ENCODE measurements at places on chromosomes 3 and 15. TPM values are rescaled to one million over a fixed set of nuclear protein-coding genes. Genes with fewer than 3 reads are reported as not detected.

DNA sequence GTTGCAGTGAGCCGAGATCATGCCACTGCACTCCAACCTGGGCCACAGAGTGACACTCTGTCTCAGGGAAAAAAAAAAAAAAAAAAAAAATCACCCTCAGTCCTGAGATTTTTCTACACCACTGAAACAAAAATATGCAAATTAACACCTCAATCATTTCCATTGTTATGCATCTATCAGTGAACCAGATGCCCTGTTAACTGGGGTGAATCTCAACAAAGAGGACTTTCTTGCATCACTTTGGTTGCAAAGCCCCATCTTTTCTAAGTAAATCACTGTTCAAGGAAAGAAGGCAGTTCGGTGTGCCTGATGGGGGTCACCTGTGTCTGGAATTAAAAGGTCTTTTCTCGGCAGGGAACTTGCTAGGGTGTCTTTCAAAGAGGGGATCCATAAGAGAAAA lies 421.6 kb downstream of the EPHB1 start:
- DNase-seq, result no peak

The FSTL1 gene
- 179 TPM for total RNA-seq

The CHRFAM7A gene
- total RNA-seq, result not detected

The MINDY2 gene
- total RNA-seq, result 10.1 TPM

- no peak for DNase-seq
These were observed 119.7 kb downstream of the SST start for GRCh38 chr3:187550446-187550845.

GRCh38 chr3:141080431-141080830 lies 29.3 kb downstream of the SPSB4 start:
- DNase-seq, result no peak

GRCh38 chr3:140206196-140207040 lies 271.4 kb downstream of the CLSTN2 start:
- DNase-seq, result no peak

DNA sequence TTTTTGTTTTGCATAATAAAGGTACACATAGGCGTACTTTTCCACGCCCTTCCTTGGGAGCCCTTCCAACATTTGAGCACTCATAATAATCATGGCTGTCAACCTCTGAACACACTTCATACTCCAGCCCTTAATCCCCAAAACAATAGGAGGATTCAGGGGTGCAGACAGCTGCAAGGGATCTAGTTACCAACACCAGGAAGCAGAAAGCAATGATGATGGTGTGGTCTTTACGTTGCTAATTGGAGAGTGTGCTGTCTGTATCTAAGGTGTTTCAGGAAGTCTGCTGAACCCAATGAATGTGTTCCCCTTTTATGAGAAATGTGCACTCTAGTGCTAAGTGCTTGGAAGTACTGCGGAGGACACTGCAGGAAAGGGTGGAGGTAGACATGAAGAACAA lies 60.3 kb upstream of the PDZRN3 start:
- DNase-seq, result no peak

DNA sequence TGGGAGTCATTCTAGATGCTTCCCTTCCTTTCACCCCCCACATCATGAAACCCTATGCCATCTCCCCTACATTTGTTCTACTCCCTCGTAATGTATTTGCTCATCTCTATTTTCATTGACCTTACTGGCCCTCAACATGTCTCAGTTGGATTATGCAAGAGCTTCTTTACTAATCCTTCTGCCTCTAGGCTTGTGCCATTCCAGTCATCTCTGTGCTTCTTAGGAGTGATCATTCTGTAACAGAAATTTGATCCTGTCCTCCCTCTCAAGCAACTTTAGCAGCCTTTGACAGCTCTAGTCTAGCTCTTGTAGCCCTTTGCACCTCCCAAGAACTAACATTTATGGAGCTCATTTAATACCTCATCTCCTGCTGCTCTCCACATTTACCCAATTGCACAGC lies 64.7 kb downstream of the ISL2 start:
- DNase-seq, result no peak

DNA sequence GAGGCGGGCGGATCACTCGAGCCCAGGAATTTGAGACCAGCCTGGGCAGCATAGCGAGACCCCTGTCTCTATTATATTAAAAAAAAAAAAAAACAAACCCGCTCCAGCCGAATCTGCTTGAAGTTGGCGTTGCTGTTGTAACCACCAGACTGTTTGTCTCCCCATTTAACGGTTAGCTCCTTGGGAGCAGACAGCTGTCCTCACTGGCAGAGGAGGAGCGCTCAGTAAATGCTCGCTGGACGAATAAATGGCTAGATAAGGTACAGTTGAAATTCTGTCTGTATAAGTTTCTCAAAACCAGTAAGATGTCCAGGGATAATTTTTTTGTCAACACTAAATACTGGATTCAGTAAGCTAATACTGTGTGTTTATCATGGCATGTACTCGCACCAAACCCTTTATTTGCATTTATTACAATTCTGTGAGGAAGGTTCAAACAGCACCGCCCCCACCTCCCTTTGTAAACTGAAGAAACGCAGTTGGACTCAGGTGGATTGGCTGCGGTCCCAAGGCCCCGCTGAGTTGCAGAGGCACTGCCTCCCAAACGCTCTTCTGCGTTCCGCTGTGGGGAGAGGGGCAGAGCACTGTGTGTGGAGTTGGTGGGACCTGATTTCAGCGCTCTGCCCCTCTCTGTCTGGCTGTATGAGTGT lies 1.1 kb downstream of the RCCD1 start:
- DNase-seq, result no peak

GRCh38 chr3:67450153-67450552 lies 204.3 kb downstream of the SUCLG2 start:
- no peak for DNase-seq

The SLC27A2 gene
- 6.0 TPM for total RNA-seq

GRCh38 chr15:75745305-75745704 lies 32.7 kb upstream of the CSPG4 start:
- DNase-seq, result no peak

The ALDH1A3 gene
- total RNA-seq, result 79.9 TPM

DNA sequence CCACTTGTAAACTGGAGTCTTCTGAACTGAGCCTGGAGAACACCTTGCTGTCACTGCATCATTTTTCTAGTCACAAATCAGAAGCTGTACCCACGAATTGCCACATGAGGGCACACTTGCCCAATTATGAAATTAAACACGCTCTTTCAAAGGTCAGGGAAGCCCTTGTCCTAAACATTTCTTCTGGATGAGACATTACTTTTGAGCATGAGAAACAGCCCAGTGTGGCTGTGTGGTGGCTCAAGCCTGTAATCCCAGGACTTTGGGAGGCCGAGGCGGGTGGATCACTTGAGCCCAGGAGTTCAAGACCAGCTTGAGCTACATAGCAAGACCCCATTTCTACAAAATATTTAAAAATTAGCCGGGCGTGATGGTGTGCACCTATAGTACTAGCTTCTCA lies 27.5 kb upstream of the CFAP161 start:
- DNase-seq, result no peak

- no peak for DNase-seq
These were observed 27.4 kb downstream of the TASOR start for GRCh38 chr3:56655709-56656108.

GRCh38 chr15:76517910-76518309 lies 181.3 kb downstream of the ISL2 start:
- DNase-seq, result no peak

- DNase-seq, result no peak
These were observed 8.0 kb upstream of the AP2M1 start for GRCh38 chr3:184166671-184167070.

GRCh38 chr15:85154061-85154460 lies 172.4 kb downstream of the PDE8A start:
- no peak for DNase-seq

The RNF13 gene
- 27.1 TPM for total RNA-seq

The TRANK1 gene
- total RNA-seq, result 2.0 TPM

The TMC3 gene
- not detected for total RNA-seq

GRCh38 chr3:195075199-195075940 lies 195.6 kb downstream of the XXYLT1 start:
- no peak for DNase-seq

DNA sequence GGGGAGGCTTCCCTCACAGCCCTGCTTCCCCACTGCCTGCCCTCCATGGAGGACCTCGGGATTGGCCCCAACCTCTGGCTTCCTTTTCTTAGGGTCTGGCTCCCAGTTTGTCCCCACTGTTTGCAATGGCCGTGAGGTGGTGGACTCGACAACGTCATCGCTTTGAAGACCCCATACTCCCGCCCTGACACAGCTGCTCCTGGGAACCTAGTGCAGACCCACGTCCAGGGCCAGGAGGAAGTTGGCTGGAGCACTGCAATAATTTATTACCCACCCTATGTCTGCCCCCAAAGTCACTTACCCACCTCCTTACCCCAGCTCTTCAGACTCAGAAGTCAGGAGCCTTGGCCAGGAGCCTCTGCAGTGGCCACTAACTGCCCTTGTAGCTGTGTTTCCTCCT lies 11.1 kb downstream of the GRM2 start:
- no peak for DNase-seq

DNA sequence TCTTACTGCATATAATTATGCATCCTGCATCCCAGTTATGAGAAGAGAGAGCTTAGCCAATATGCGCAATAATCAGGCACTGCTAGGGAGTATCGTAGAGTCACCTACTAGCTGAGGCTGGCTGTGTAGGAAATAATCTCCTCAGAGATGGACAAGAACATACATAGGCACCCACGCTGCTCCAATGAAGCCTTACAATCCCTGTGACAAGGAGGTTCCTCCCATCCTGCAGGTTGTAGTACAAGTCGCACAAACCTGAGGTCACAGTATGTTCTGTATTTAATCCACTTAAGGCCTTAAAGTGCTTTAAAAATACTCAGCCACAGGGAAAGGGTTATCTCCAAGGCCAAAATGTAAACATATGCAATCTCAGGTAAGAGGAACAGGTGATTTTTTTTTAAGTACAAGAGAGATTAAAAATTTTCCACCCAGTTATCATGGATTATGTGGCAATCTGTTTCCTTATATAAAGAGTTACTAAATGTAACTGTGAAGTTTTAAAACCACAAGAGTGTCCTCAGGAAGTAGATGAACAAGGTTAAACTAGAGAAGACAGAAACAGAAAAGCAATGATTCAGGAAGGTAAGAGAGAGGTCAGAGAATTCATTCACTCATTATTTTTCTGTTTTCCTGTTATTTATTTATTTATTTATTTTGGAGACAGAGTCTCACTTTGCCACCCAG lies 7.5 kb upstream of the COLQ start:
- no peak for DNase-seq

DNA sequence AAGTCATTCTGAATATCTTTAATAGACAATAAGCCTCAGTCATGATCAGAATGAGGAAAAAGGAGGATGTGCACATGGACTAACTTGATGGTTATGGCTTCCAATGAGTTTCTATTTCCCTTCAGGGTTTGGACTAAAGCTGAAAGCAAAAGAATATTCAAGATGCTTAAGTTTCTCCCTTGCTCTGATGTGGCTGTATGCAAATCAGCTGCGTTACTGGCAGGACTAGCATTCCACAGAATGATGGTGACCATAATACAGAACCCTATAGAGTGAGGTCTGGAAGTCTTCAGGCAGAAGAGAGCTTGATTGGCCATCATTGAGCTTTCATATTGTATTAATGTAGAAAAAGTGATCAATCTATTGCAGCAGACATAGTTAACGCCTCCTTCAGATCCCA lies 466.0 kb downstream of the NLGN1 start:
- no peak for DNase-seq

- DNase-seq, result no peak
These were observed 929.7 kb upstream of the CFAP20DC start for GRCh38 chr3:59979542-59979941.

GRCh38 chr15:47725906-47726305 lies 8.6 kb downstream of the SEMA6D start:
- DNase-seq, result no peak

The CACNA2D2 gene
- 0.14 TPM for total RNA-seq

DNA sequence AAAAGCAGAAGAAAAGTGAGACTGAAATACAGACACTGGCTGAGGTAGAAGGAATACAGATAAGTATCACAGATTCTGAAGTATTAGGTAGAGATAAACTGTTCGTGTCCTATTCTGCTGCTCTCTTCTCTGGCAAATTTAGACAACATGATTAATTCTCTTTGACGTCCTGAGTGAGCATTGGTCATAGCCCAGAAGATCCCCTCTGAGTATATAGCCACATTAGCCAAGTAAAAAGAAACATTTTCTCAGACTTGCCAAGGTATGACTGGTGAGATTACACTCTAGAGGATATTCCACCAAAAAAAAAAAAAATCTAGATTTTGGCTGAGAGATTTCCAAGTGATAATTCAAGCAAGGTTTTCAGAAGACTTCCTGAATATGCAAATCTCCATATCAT lies 111.4 kb upstream of the ALCAM start:
- no peak for DNase-seq

DNA sequence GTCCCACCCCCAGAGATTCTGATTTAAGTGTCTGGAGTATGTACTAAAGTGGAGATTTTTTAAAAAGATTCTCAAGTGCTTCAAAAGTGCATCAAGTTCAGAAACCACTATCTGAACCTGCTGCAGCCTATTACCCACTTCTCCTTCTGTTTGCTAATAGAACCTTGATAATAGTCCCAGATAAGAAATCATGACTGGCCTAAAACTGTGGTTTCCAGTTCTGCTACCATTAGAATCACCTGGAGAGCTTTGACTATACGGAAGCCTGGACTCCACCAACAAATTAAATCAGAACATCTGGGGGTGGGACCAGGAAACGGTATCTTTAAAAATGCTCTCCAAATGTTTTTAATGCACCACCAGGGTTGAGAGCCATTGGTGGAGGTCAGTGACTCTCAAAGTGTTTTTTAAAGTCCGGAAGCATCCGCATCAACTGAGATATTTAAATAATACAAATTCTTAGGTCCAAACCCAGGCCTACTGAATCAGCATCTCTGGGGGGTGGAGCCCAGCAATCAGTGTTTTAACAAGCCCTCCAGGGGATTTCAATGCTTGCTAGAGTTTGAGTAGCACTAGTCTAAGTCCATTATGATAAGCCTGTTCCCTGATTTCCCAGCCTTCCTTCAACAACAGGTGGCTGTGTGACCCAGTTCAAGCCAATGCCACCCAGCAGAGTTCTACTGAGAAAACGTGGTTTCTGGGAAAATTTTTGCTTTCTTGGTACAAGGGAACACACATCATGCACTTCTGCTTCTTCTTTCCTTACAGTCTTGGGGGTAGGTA lies 45.4 kb upstream of the TIPARP start:
- DNase-seq, result no peak

GRCh38 chr15:78880242-78880533 lies 7.5 kb downstream of the MORF4L1 start:
- no peak for DNase-seq

The GRIP2 gene
- not detected for total RNA-seq

GRCh38 chr3:123949641-123950040 lies 11.4 kb downstream of the CCDC14 start:
- DNase-seq, result no peak

DNA sequence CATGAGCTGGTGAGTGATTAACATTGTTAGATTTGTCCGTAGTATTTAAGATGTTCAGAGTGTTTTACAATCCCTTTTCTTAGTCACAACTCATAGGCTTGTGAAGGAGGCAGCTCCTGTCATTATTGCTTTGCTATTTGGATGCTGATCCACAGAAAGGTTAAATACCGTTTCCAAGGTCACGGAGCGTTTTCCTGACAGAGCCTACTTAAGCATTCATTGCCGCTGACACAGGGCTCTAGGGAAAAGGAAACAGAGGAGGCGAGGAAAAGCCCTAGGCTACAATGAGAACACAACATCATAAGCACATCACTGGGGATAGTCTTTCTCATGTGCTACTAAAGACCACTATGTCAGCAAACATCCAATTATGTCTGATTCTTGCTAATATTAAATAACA lies 38.5 kb upstream of the CPB1 start:
- DNase-seq, result no peak

All from epithelial cell of proximal tubule (primary cell).